ENCODE measurements at places on chromosomes 7 and 10.

GRCh38 chr10:47277352-47278151 lies 22.4 kb upstream of the GDF10 start:
- no peak for DNase-seq

- no peak for DNase-seq
Observed at GRCh38 chr10:31771331-31771831, 157.2 kb downstream of the ARHGAP12 start.

DNA sequence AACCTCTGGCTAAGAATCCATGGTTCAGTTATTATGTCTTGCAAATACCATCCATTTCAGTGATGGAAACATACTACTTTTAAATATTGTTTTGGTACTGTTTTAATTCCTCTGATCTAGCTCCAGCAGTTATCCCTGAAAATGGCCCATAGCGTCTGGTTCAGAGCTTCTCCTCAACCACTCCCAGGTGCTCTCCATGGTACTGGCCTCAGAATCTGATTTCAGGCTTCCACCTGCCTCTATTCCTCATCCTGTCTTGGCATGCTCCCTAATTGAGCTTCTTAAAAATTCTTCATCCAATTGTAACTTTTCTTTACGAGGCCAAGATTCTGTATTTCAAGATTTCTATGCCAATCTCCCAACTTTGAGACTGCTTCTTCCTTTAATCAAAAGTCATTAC lies 236.3 kb downstream of the HTR7 start:
- DNase-seq, result no peak

DNA sequence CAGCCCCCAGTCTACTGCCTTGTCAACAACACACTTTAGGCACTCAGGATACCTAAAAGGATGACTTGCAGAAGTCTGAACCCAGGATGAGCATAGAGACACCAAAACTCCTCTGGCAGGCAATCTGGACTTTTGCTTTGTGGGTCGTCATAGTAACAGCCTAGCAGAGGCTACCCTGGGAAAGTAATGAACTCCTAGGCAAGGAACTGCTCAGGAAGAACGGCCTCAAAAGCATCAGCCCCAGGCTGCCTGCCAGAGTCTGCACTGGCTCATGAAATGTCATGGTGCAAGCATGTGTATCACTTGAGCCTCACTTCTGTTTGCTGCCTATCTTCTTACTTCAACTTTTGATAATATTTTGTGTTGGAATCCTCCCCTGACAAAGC lies 715.1 kb downstream of the GRID1 start:
- no peak for DNase-seq

DNA sequence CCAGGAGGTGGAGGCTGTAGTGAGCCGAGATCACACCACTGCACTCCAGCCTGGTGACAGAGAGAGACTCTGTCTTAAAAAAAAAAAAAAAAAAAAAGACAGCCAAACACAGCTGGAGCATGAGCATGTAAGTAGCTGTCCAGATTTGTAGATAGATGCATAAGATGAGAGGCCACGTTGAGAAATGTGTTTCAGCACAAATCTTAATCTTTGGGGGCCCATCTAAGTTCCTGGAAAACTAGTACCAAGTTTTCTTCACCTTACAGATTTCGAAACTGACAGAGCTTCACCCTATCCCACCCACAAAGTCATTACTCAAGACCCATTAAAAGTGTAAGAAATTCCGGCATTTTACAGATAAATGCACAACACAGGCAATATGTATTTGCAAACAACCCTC lies 208.2 kb downstream of the PARD3 start:
- DNase-seq, result no peak

- peak; percentile 18 for DNase-seq
Observed at GRCh38 chr10:129030996-129031843, 435.8 kb upstream of the MGMT start.

- no peak for DNase-seq
Observed at GRCh38 chr7:106331441-106332175, 46.8 kb upstream of the NAMPT start.

- no peak for DNase-seq
Observed at GRCh38 chr7:106840342-106840741, 24.7 kb upstream of the PIK3CG start.

GRCh38 chr7:51082940-51083533 lies 233.6 kb downstream of the COBL start:
- no peak for DNase-seq

DNA sequence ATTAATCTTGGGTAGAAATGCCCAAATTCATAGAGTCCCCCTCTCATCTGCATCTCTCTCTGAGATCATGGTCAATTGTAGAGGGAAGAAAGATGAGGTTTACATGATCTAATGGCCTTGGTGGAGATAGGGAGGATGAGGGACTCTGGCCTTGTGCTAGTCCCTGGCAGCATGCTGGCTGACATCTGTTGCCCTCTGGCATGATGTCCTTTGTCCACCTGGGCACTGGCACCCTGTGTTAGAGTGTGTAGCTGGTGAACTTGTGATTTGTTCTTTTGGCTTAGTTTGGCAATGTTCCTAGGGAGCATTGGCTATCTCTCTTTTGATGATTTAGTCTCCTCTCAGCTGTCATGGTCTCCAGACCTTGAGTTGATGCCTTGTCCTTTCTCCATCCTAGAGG lies 103.2 kb downstream of the DYNC1I1 start:
- no peak for DNase-seq

DNA sequence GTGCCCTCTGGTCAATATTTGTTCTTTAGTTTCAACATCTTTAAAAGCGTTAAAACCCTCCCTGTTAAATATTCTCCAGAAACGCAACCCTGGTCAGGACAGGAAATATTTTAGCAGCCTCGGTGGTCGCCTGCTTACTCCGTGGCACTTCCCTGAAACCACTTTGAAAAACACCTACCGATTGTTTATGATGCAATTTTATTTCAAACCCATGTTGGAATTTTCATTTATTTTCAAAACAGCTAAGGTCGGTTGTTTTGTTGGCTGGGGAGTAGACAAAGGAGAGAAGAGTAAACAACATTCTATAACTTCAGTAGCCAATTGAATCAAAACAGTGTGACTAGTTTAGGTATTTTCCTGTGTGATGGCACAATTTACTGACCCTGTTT lies 733 bp upstream of the RBP4 start:
- no peak for DNase-seq

- no peak for DNase-seq
Observed at GRCh38 chr10:69572159-69573055, 815 bp downstream of the NEUROG3 start.

DNA sequence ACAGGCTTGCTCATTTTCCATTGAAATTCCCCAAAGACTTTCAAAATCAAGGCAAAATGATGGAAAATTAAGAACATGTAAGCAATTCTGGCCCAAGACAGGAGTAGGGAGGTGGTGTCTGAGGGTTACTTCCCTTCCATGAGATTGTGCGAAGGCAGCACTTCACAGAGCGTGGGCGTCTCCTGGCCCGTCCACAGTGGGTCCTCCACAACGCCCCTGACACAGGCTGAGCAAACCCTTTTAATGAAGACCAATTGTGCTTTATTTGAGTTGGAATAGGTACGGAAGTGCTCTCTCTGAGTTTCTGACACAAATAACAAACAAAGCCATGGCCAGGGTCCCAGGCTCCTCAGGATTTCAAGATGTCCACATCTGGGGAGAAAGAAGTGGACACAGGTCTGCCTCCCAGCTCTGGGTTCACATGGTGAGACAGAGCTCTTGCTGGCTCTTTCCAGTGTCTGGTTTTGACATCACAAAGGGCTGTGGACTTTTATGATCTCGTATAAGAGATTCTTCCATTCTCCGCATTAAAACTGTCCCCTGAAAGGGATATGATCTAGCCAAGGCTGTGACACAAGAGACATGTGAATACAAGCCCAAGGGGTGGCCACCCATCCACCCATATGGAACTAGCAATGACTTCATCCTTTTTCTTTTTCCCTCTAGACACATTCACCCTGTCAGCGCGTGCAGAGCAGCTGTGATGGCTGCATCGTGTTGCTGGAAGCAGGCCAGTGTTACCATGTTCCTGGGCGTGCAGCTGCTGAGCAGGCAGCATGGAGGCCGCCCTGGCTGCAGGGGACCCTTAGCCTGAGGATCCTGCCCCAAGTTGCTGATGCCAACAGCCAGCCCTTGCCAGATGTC lies 145.6 kb downstream of the ADAM12 start:
- DNase-seq, result no peak

GRCh38 chr10:16626697-16627096 lies 105.0 kb upstream of the C1QL3 start:
- no peak for DNase-seq

- no peak for DNase-seq
Observed at GRCh38 chr10:106111246-106111645, 1053.3 kb downstream of the SORCS1 start.

DNA sequence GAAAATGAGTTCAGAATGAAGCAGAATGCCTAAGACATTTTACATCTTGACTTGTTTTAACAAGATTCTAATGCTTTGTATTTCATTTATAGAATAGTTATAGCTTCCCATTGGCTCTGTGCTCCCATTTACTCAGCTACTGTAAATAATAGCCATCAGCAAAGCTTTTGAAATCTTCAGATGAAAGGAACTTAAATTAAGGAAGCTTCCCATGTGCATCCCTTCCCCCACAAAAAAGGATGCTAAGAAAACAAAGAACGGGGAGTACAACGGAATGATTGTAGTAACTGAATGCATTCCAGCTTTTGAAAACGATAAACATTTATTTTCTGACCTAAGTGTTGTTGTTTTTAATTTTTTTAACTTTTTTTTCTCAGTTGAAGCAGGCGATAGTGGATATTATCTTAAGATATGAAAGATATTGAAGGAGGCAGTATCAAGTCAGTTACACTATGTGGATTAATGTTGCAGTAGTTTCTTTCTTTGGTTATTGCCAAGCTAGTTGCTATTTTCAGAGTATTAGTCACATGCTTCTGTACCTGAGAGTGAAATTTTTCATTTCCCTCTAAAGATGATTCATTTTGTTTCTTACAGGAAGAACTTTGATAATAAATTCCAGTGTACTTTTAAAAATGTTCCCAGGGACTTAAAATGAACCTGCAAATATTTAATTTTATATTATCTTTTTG lies 129.2 kb downstream of the KCND2 start:
- no peak for DNase-seq

DNA sequence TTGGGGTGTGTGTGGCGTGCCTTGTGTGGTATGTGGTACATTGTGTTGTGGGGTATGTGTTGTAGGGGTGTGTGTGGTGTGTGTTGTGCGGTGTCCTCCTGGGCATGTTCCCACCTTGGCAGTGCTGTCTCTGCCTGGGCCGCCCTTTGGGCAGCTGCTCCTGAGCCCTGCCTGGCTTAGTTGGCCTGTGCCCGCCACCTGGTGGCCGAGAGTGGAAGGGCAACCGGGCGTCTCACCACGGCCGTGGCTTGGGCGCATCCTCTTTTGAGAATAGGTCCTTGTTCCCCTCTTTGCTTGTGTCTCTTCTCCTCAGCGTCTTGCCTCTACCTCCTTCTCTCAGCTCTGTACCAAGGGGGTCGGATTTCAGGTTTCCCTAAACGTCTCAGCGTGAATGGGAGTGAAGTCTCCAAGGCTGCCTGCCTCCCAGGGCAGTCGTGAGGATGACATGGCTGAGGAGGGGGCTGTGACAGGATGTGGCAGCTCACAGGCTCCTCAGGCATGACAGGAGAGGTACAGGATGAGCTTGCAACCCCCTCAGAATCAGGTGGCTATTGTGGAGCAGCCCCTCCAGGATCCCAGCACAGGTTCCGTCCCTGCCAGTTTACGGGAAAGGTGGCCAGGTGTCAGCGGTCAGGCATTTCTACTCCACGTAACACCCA lies 98.4 kb upstream of the PODXL start:
- peak; percentile 82 for DNase-seq

GRCh38 chr7:21099432-21099831 lies 312.7 kb upstream of the SP8 start:
- DNase-seq, result no peak

GRCh38 chr7:104264285-104264684 lies 56.5 kb upstream of the ORC5 start:
- no peak for DNase-seq

GRCh38 chr10:130301021-130301892 lies 165.1 kb downstream of the GLRX3 start:
- DNase-seq, result peak; percentile 22

GRCh38 chr7:4331711-4332110 lies 350.4 kb upstream of the FOXK1 start:
- DNase-seq, result no peak

DNA sequence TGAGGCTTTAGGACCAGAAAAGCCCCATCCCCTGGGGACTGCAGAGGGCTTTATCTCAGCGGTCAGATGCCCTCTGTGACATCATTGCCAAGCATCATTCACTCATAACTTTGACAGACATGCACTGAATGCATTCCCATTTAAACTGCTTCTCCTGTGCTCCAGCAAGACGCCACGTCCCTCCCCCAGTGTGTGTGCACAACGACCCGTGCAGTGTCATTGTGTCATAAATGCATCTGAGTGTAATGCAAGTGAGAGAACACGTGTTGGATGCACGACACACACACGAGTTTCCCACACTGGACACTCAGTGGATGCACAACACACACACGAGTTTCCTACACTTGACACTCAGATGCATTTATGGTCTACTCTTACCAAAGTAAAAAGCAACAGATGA lies 337.9 kb downstream of the PTPRN2 start:
- no peak for DNase-seq

GRCh38 chr7:23426876-23427275 lies 43.4 kb downstream of the IGF2BP3 start:
- DNase-seq, result no peak

DNA sequence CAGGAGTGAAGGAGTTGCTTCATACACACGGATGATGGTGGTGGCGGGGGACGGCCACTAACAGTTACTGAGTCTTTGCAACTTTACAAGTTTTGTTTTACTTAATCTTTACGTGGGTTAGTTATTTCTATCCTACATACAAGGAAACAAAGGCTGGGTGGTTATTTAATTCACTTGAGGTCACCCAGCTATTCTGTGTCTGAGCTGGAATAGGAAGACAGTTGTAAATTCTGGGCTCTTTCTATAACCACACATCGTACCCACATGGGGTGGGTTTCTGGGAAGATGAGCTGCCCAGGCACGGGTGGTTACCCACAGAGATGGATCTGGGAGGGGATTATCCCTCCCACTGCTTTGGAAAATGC lies 137.9 kb downstream of the ANLN start:
- no peak for DNase-seq

GRCh38 chr10:63214571-63214970 lies 81.4 kb downstream of the NRBF2 start:
- DNase-seq, result no peak

GRCh38 chr7:8290645-8291308 lies 28.8 kb upstream of the ICA1 start:
- DNase-seq, result no peak

DNA sequence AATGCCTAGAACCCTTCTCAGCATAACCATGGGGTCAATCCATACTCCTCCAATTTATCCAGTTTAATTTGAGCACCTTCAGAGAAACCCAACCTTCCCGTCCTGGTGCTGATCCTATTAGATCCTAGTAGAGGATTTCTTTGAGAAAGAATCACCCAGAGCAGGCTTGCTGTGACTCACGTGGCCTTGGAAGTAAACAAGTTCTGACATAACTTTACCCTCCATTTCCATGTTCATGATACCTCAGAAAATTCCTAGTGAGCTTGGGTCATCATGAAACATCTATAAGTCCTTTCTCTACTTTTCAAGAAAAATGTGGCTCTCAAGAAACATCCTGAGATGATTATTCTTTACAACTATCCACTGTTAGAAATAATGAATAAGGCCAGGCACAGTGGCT lies 71.7 kb downstream of the PRLHR start:
- DNase-seq, result no peak
